ENCODE measurements at places on chromosomes 6 and 20.

- DNase-seq, result no peak
Observed at GRCh38 chr20:22470620-22471026, 113.7 kb downstream of the FOXA2 start.

DNA sequence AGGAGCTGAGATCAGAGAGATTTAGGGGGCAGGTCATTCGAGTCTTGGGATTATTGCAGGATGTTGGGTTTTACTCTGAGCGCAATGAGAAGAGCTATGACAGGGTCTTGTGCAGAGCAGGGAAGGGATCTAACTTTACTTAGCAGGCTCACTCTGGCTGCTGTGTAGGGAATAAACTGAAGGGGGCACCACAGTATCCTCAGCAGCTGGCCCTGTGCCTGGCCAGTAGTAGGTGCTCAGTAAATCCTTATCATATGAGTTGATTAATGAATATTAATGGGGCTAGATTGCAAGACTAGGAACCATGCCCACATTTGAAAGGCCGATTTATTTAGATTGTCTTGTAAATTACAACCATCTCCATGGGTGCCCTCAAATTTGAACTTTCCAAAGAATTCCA is 4.6 kb upstream of the MDGA1 start:
- no peak for DNase-seq

- DNase-seq, result no peak
Observed at GRCh38 chr6:109238396-109238795, 143.1 kb downstream of the CEP57L1 start.

GRCh38 chr6:159968295-159969203 is at the start of gene IGF2R:
TSS of gene IGF2R (plus strand) at chr6:159969082. CDS start at chr6:159969247, 165 bp downstream.
- peak; percentile 91 for DNase-seq

DNA sequence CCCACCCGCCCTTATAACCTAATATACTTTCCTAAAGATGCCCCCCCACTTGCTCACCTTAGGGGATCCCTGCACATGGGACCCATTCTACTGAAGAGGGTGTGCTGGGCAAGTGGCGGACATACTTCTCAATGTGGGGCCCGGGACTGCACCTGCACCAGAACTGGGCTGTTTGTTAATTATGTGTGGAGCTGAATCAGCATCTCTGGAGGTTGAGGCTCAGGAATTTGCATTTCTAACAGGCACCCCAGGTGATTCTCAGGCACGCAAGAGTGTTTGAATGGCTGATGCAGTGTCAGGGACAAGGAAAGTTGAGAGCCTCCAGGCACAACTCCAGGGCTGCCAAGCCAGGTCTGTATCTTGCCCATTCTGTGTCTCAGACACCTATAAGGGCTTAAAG is 8.9 kb upstream of the PTPRT start:
- no peak for DNase-seq

GRCh38 chr6:46909371-46909770 is 12.4 kb downstream of the ADGRF5 start:
- no peak for DNase-seq

DNA sequence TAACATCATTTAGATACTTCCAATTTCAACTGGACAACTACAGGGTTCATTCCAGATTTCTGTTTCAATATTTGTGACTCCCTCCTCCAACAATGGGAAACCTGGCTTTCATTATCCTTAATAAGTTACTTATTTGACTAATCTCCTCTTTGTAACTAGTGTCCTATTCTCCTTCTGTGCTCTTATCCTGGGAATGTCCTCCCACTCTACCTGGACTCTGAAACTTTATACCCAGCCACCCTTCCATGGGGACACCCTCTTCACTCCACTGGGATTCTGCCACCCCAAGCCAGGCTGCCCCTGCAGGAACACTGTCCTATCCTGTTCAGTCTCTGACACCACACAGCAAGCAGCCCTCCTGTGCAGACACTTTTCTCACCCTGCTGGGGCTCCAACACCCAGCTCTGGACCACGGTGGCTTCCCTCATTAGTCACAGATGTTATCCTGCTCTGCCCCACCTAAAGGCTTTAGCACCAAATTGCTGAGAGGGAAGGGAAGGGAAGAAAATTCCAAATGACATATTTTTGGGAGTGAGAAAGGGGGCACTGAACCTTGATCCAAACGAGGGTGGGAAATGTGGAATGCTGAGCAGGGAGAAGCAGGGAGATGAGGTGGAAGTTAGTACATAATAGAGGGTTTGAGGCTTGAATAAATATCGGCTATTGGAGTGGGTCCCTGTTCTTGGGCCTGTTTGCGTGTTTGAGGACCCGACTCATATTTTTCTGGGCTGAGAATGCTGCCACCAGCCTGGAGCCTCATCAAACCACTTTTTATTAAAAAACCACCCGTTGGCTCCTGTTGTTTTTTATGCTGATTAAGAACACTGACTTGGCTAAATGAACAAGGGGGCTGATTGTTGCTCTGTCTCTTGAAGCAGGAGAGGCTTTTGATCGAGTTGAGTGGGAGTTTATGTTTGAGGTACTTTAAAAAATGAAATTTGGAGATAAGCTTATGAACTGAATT is 54.0 kb upstream of the AKIRIN2 start:
- DNase-seq, result no peak

GRCh38 chr20:16043931-16044330 is 529.3 kb downstream of the KIF16B start:
- DNase-seq, result no peak

GRCh38 chr6:11616200-11616611 is 78.7 kb downstream of the TMEM170B start:
- no peak for DNase-seq

DNA sequence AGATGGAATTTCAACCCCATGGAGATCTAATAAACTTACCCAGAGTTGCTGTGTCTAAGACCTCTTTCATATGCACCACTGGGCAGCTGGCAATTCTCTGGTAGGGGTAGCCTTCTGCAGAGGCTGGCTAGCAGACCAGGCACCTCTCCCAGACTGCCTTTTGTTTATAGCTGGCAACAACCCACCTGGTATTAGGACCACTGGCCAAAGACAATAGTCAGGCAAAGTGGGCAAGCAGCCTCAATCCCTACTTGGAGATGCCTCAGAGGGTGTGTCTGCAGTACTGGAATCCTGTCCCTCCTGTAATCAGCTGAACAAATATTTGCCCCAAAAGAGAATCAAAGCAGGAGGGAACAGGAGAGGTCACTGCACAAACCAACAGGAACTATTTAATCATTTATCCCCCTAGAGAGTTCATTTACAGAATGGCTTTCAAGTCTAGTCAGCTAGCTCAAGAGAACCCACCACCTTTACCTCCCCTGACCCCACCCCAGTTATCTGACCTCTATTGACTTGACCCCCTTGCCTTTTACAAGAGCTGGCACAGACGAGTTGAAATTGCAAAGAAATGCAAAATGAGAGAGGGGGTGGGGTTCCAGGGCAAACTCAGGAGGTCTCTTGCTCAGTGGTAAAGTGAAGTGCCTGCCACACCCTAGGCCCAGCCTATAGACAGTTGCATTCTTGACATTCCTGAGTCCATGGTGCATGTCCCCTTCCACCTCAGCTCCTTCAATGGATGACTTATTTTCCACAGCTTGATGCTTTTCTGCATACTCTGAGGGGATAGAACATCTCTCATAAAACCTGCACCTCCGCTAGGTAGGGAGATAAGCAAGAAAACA is 2.8 kb downstream of the BCL2L1 start:
- no peak for DNase-seq

DNA sequence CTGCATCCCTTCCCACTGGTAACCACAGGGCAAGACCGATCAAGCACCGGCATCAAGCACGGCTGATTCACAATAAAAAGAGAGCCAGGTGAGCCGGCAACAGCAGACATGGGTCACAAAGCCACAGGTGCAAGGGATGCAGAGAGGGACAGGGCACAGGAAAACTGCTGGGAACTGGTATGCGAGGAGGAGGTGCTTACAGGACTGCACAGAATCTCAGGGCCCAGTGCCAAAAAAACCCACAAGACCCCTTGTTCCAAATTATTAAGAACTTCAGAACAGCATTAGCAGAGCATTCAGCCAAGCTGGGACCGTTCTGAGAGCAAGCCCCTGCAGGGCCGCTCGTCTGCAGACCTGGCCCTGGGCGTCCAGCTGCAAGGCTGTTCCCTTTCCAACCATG is 35.4 kb downstream of the BFSP1 start:
- DNase-seq, result no peak

GRCh38 chr6:37600312-37600916 is 97.3 kb downstream of the MDGA1 start:
- no peak for DNase-seq

- no peak for DNase-seq
Observed at GRCh38 chr6:125940247-125941041, 16.1 kb upstream of the HINT3 start.

GRCh38 chr6:3643921-3644738 is 107.4 kb downstream of the PXDC1 start:
- DNase-seq, result no peak

All from thymus (tissue), 14 donors.